ENCODE measurements at places on chromosomes 16 and 17.

DNA sequence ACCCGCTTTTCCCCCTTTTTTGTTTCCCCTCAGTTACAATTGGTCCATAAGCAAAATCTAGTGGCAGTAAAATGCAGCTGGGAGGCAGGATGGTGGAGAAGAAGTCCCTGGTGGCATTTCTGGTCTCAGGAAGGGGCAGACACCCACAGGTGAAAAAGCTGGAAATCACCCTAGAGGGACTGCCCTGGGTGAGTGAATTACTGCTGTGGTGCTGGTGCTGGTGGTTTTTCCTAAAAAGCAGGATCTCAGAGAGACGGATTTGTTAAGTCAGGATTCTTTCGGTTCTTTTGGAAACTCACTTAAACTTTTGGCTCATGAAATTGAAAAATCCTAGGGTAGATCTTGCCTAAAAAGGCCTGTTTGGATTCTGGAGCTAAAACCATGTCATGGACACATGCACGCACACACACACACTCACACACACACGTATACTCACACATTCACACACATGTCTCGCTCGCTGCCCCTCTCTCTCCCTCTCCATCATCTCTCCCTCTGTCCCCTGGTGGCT, 65.8 kb downstream of the NKD1 start:
- DNase-seq = no peak

- DNase-seq = no peak
These were observed 193.1 kb downstream of the AXIN2 start for GRCh38 chr17:65368341-65368740.

DNA sequence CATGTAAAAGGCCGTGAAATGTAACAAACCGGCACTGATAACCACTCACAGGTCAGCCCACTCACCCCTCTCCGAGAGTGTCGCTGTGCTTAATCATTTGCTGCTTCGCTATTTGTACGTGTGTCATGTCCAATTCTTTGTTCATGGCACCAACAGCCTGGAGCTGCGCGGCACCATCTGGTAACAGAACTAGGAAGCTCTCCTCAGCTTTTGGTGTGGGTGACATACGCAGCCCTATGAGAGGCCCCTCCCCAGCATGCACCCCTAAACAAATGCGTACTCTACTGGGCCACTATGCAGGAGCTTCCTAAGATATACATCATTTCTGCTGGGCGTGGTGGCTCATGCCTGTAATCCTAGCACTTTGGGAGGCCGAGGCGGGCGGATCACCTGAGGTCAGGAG, 2.3 kb upstream of the PECAM1 start:
- no peak for DNase-seq

- peak; percentile 14 for DNase-seq
These were observed 5.7 kb downstream of the ENO3 start for GRCh38 chr17:4956493-4957061.

- DNase-seq = no peak
These were observed 24.5 kb downstream of the WDR45B start for GRCh38 chr17:82623707-82624106.

DNA sequence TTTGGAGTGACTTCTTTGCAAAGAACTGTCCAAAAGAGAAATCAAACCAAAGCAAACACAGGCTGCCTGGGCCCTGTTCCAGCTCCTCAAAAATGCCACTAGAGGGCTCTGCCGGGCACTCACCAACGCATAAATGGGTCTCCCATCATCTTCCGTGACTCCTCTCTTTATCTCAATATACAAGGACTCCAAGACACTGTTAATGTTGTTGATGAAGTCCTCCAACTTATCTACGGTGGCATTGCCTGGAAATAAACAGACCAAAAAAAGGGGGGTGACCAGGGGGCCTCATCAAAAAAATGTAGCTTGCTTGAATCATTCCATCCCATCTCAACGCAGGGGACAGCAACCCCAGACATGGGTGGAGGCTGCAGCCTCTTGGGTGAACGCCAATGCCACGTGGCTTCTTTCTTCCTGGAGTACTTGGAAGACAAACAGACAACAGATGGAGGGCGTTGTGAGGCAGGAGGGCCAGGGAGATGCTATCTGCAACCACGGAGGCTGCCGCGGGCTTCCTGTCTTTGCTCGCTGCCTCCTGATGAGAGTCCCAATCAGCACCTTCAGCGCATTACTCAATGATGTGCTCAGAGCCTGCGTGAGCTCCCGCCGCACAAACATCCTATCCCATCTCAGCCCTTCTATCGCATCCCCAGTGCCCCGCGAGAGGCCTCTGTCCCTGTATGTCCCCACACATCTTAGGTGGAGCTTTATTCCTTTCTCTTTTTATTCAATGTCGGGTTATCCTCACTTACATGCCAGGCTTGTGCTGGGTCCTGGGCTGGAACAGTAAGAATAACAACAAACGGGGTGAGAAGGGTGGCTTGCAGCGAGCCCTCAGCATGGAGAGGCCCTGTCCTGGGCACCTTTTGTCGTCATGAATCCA, 32.0 kb downstream of the KDM8 start:
- peak; percentile 70 for DNase-seq

- DNase-seq = no peak
These were observed 308.9 kb upstream of the MON1B start for GRCh38 chr16:76882105-76882504.

GRCh38 chr17:36498155-36498554, 11.7 kb downstream of the ZNHIT3 start:
- DNase-seq = no peak

DNA sequence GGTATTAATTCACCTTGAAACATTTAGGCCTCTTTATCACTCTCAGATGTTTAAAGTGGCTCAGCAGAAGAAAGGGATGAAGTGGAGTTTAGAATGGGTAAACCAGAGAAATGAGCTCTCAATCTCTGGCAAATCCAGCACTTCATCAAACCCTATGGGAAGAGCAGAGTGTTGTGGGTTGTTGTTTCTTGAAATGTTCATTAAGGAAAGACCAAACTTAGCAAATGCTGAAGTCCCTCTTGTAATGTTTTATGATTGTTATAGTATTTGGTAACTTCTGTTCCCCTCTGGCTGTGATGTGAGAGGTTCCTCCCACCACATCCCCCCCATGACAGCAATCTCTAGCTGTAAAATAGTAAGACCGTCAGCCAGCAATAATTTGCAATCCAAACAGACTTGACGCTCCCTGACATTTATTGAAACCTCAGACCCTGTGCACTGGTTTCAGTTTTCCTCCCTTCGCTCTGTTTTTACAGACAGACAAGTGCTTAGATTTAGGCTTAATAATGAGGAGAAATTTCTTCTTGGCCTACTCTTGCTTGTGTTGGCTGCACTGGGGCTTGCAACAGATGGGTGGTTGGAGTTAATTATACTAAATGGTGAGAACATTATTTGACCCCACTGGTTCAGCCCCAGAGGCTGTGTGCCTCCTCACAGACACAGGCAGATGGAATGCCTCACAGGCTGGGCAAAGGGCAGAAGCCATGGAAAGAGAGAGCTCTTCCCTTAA, 609.4 kb upstream of the SOX9 start:
- no peak for DNase-seq

- no peak for DNase-seq
These were observed 17.6 kb downstream of the TEX2 start for GRCh38 chr17:64245218-64246145.

GRCh38 chr16:68470461-68471150, 22.3 kb upstream of the SMPD3 start:
- DNase-seq = peak; percentile 90

- DNase-seq = no peak
These were observed 114.9 kb downstream of the CDYL2 start for GRCh38 chr16:80689487-80689886.

- DNase-seq = no peak
These were observed 7.8 kb upstream of the ADGRG1 start for GRCh38 chr16:57620335-57621231.

DNA sequence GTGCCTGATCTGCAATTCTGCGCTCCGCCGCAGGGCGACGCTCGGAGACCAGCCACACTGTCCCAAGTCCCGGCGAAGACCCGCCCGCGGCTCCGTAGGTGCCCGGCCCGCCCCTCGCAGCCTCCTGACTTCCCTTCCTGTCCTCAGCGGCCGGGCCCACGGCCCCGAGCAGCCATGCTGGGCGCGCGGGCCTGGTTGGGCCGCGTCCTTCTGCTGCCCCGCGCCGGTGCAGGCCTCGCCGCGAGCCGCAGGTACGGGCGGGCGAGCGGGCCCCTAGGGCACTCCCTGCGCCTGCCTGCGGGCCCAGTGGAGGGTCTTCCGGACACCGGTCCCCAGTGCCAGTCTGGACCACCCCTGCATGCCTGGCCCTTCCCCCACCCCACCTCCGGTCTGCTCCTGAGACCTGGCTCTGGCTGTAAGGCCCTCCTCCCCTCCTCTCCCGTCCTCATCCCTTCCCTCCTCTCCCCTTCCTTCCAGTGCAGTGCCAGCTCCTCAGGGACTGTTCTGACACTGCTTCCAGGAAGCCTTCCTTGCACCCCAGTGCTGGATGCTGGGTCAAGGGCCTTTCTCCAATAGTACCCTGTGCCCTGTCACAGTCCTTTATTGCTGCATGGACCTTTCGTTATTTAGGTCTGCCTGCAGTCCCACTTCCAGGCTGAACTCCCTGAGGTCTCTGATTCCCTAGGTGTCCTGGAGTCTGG, at the start of gene SPATA20:
Gene SPATA20, plus strand, starts transcription at position 140 of the 701 bp plus-strand sequence. Its CDS starts 35 bp downstream, at position 175.
- DNase-seq = peak; percentile 88

GRCh38 chr16:53689636-53690035, 14.0 kb downstream of the RPGRIP1L start:
- DNase-seq = no peak

GRCh38 chr16:49703483-49703882, 152.4 kb downstream of the ZNF423 start:
- no peak for DNase-seq

DNA sequence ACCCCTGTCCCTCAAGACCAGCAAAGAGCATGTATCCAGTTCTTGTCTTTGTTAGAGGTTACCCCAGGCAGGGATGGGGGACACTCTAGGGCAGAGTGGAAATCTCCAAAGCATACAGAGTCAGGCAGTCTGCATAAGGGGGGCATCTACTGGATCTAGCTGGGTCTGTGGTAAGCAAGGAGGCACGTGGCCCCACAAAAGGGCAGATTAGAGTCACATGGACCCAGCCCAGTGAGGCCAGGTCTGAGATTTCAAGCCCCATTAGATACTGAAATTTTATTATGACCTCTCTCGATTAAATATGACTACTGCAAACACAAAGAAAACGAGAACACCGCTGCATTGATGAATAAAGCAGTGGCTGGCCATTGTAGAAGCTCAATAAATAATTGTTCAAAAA, 1.6 kb upstream of the GPR139 start:
- DNase-seq = no peak

DNA sequence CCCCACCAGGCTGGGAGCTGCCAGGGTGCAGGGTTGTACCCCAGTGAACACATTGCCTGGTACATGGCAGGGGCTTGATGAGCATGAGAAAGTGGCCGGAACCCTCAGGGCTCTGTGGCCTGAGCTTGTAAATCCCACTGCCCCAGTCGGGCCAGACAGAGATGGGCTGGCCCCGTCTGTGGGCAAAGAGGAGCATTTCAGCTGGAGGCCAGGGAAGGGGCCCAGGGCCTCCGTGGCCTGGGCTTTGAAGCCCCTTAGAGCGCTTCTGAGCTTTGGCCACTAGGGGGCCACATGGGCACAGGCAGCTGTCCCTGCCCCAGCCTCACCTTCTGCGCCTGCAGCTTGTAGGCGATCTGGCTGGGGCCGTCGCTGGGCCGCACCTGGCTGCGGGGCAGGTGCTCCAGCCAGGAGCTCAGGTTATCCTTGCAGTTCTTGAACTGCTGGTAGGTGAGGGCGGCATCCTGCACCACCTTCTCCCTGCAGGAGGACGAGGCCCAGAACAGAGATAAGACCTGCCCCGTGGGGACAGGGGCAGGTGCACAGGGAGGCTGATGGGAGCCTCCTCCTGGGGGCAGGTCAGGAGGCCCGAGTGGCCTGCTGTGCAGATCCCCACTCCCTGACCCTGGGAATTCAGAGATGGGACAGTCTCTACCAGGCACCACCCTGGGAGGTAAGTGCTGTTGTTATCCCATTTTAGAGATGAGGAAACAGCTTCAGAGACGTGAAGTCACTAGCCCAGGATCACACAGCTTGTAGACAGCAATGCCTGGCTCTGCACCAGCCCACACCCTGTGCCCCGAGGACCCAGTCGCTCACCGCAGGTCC, 12.8 kb downstream of the EVPL start:
- peak; percentile 62 for DNase-seq

DNA sequence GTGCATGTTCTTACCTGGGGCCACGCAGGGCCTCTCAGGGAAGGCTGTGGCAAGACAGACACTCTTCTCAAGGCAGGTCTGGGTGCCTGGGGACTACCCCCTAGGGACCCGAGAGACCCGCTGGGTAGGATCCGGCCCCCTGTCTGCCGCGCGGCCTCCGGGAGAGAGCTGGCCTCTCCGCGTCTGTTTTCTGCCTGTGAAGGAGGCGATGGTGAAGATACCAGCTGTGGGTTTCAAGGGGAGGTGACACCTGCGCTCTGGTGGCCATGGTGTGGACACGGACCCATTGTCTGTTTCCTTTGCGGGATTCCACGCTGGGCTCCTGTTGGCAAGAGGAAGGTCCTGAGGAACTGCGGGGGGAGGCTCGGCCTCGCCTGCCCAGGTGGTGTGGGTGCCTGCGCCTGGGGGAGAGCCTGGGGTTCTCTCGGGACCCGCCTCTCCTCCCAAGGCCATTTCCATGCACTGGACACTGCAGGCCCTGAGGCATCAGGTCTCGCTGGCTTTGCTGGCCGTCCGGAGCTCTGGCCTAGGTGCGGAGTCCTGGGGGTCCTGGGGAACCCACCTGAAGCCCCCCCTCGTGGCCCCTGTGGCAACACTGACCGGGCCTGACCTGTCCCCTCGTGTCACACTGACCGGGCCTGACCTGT, 12.2 kb upstream of the METRNL start:
- no peak for DNase-seq

DNA sequence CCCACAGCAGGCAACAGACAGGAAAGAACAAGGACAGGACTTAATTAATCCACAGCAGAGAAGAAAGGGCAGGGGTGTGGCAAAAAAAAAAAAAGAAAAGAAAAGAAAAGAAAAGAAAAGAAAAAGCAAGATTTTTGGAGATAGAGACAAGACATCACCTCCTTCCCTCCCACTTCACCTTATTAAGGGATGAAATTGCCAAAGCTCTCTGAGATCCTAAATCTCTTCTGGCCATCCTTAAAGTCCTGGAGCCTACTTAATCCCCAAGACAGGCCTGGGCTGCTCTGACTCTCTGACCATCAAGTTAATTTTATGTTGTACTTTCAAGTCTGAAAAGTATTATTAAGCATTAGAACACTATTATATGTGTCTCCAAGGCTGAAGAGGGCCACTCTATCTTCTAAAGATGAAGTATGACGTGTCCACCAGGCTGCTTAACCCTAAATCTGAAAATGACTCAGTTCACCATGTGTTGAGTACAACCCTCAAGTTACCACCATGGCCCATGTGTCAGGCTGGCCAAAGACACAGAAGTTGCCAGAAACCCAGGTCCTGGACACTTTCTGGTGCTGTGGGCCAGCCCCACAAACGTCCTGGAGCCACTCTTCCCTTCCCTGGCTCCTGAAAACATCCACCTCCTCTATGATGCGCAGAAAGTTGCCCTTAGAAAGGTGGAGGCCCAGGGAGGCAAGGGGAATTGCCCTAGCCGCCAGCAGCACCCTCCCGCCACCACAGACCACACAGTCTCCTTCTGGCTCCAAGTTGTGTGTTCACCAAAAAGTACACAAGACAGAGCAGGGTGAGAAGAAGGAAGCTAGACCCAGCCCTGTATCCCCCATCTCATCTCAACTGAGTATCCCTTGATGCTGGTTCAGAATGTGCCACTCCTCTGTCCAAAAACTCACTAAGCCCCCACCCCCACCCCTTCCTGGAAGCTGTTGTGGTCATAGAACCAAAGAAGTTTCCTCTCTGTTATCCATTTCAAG, 2.7 kb downstream of the SOCS1 start:
- DNase-seq = no peak

- DNase-seq = no peak
These were observed 189.0 kb upstream of the CIBAR2 start for GRCh38 chr16:85301231-85301630.

GRCh38 chr16:22633280-22633679, 122.6 kb downstream of the NPIPB5 start:
- no peak for DNase-seq
